ENCODE measurements at places on chromosomes 5 and 9. TPM values are rescaled to one million over a fixed set of nuclear protein-coding genes. Genes with fewer than 3 reads are reported as not detected.

Gene GFPT2
- total RNA-seq, result 66.0 TPM

Gene KIAA1958
- total RNA-seq, result 1.5 TPM

Gene FOXD4L6
- total RNA-seq, result 0.09 TPM

Gene TSPAN17
- total RNA-seq, result 27.8 TPM

Gene DNM1
- 9.6 TPM for total RNA-seq

Gene NDFIP1
- total RNA-seq, result 41.3 TPM

Gene NFIB
- 9.7 TPM for total RNA-seq

Gene SARDH
- total RNA-seq, result 4.9 TPM

Gene ARHGAP26
- total RNA-seq, result 7.4 TPM

Gene LOX
- total RNA-seq, result 94.2 TPM

Gene FSTL4
- 0.09 TPM for total RNA-seq

Gene OLFML2A
- 6.5 TPM for total RNA-seq

Gene CYSRT1
- total RNA-seq, result 0.18 TPM

Gene LHX3
- total RNA-seq, result not detected

Gene IRX1
- total RNA-seq, result not detected

Gene CCNJL
- 0.18 TPM for total RNA-seq

Gene ARID3C
- total RNA-seq, result 0.14 TPM

Gene PRLR
- 0.18 TPM for total RNA-seq

Gene OR1Q1
- total RNA-seq, result not detected

Gene IDNK
- 7.7 TPM for total RNA-seq

Gene GHR
- total RNA-seq, result 3.8 TPM

Gene PCDHA1
- under 0.01 TPM for total RNA-seq

Gene PCDHGA2
- total RNA-seq, result 2.7 TPM

Gene GLRA1
- total RNA-seq, result not detected

Gene LEAP2
- total RNA-seq, result 0.14 TPM

Gene ADAMTS19
- total RNA-seq, result 36.3 TPM

Gene BTNL9
- not detected for total RNA-seq

All from smooth muscle cell of bladder (primary cell).